ENCODE measurements at places on chromosomes 4 and X. TPM values are rescaled to one million over a fixed set of nuclear protein-coding genes. Genes with fewer than 3 reads are reported as not detected.

DNA sequence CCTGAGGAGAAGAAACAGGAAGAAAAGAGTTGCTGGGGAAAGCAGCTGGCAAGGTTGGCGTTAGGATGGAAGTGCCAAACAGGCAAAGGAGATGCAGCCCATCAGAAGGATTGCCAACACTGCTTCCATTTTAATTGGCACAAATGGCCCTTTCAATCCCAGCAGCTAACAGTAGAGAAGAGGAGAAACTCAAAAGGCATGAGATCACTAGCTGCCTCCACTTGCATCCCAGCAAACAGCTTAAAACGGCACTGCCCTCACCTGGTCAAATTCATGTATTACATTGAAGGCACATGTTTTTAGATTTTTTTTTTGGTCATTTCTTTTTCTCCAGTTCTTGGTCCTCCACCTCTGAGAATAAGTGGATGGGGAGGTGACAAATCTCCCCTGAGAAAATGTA, 14.9 kb upstream of the LOC101059915 start:
- no peak for DNase-seq
- no peaks in the 10 kb centered on the region for H3K36me3 ChIP-seq
- no peaks in the 10 kb centered on the region for H3K4me1 ChIP-seq

- H3K36me3 ChIP-seq: no peaks in the 10 kb centered on the region
- H3K27me3 ChIP-seq: no peaks in the 10 kb centered on the region
- no peak overlapping the region for H3K4me3 ChIP-seq
- H3K4me1 ChIP-seq: no peaks in the 10 kb centered on the region
- H3K27ac ChIP-seq: no peak overlapping the region
These were observed 106.0 kb downstream of the TMEM144 start for GRCh38 chr4:158316264-158316663.

Gene SLC7A11
- 0.26 TPM for total RNA-seq

Gene CPLX1
- total RNA-seq: 1.6 TPM

DNA sequence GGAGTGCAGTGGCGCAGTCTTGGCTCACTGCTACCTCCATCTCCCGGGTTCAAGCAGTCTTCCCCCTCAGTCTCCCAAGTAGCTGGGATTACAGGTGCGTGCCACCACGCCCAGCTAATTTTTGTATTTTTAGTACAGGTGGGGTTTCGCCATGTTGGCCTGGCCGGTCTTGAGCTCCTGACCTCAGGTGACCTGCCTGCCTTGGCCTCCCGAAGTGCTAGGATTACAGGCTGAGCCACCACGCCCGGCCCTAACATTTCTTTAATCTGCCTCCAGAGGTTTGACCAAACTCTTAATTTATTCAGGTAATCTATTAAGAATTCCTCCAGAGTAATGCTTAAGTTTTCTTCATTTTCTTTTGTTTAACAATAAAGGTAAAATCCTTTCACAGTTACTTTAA, 171.0 kb downstream of the RAPGEF2 start:
- DNase-seq: no peak
- H3K4me1 ChIP-seq: peaks cover 46% of the 10 kb centered on the region
- no peak overlapping the region for H3K4me3 ChIP-seq
- peak overlapping the region; percentile 44 for H3K27ac ChIP-seq
- H3K36me3 ChIP-seq: no peaks in the 10 kb centered on the region
- H3K27me3 ChIP-seq: no peaks in the 10 kb centered on the region

DNA sequence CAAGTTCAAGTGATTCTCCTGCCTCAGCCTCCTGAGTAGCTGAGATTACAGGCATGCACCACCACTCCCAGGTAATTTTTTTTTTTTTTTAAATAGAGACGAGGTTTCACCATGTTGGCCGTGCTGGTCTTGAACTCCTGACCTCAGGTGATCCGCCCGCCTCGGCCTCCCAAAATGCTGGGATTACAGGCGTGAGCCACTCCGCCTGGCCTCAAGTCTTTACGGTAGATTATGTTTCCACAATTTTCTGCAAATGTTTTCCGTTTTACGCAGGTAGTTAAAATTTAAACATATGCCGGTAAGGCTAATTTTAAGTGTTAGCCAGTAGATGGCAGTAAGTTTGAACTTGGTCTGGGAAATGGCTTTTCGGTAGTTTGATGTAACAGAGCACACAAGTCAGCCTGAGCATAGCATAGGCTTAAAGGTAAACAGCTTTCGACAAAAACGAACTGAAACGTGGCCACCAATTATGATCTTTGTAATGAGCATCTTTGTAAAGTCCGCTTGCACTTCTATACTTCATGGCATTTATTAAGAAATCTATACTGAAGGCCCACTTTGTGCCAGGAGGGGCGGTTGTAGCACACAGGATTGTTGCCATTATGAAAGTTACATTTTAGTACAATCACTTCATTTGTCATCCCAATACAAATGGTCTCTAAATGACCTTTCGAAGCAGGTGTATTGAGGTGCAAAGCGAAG, 31.1 kb downstream of the CCKAR start:
- no peaks in the 10 kb centered on the region for H3K4me1 ChIP-seq
- no peaks in the 10 kb centered on the region for H3K27me3 ChIP-seq
- H3K27ac ChIP-seq: no peak overlapping the region
- no peaks in the 10 kb centered on the region for H3K36me3 ChIP-seq
- DNase-seq: no peak

DNA sequence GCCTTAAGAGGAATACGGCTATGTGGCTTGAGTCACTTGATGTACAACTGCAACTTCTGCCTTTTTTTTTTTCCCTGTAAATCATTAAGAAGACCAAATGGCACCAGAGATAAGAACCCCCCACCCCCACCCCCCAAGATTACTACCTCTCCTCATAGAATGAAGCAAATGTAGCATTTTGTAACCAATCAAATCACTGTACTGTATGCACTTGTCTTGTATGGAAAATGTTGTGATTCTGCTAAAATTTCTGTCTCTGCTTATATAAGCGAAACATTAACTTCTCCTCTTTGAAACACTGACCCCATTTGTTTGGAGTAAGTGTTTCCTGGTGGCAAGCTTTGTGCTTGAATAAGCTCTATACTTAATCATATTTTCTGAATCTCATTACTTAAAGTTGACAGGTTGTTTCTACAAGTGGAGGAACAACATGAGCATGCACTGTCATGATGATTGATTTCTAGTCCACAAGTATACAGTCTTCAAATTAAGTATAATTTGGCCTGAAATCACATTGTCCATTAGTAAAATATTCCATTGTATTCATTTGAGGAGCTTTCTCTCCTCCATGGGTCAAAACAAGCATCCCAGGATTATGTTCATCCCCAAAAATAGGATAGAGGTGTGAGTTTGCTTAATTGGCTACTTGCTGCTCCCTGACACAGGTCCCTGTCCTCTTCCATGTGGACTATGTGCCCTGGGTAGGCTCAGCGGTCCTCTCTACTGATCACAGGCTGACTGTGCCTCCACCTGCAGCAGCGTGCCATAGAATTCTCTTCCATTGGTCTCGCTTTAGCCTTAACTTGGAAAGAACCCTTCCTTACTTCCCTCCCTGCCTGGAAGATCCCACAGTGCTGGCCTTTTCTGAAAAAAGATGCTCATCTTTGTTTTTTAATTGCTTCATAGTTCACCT, 104.0 kb upstream of the BMP2K start:
- peaks cover 5% of the 10 kb centered on the region for H3K4me1 ChIP-seq
- H3K4me3 ChIP-seq: no peak overlapping the region
- H3K36me3 ChIP-seq: no peaks in the 10 kb centered on the region
- H3K27ac ChIP-seq: no peak overlapping the region
- H3K27me3 ChIP-seq: no peaks in the 10 kb centered on the region
- no peak for DNase-seq

Gene STATH
- total RNA-seq: not detected

DNA sequence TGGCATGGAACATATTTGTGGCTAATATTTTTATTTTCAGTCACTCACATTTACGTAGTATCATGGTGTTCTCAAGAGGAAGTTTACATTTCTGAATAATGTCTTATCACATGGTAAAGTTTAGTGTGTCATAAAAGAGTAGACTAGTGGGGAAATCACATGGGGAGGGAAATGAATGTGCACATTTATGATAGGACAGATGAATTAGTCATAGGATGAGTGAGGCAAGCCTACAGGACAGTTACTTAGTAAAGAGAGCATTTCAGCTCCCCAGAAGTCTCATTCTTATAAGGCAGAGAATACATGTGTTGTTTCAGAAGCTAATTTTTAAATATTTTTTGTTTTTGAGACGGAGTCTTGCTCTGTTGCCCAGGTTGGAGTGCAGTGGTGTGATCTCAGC, 6.2 kb downstream of the GK start:
- no peaks in the 10 kb centered on the region for H3K4me1 ChIP-seq
- no peak overlapping the region for H3K4me3 ChIP-seq
